ENCODE measurements at places on chromosomes 16 and 17.

- DNase-seq, result no peak
Measured at GRCh38 chr17:8949061-8949661, 16.3 kb downstream of the PIK3R5 start.

DNA sequence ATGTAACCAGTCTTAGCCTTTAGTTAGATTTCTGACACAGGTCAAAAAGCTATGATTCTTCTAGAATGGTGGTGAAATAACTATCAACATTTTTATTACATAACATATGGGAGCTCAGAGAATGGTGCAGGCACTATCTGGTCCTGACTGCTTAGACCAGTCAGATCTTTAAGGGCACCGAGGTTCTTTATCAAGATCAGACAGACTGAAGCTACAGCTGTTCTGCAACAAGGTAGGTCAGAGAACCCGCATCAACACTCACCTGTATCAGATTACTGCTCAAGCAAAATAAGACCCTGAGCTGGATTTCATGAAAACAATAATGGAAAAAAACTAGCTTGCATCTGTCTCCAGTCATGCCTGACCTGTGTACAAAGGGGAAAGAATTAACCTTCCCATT lies 160.4 kb downstream of the KCNJ2 start:
- no peak for DNase-seq

DNA sequence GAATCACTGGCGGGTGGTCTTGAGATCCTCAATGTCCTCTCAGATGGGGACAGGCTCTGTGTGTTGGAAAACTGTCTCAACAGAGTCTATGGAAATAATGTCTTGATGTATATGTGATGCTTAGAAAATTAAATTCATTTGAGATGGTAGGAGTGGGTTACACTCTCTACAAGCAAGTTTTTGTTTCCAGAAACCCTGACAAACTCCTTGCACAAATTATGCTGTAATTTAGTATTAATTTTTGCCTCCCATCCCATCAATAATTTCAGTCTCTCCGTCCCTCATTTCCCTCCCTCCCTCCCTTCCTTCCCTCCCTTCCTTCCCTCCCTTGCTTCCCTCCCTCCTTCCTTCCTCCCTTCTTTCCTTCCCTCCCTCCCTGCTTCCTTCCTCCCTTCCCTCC lies 488.0 kb upstream of the C16orf82 start:
- no peak for DNase-seq

GRCh38 chr16:72092832-72093447 lies 480 bp downstream of the TXNL4B start:
- no peak for DNase-seq

GRCh38 chr17:15119968-15120367 lies 145.2 kb downstream of the PMP22 start:
- DNase-seq, result no peak

- DNase-seq, result no peak
Measured at GRCh38 chr17:70241071-70241470, 71.7 kb downstream of the KCNJ2 start.

DNA sequence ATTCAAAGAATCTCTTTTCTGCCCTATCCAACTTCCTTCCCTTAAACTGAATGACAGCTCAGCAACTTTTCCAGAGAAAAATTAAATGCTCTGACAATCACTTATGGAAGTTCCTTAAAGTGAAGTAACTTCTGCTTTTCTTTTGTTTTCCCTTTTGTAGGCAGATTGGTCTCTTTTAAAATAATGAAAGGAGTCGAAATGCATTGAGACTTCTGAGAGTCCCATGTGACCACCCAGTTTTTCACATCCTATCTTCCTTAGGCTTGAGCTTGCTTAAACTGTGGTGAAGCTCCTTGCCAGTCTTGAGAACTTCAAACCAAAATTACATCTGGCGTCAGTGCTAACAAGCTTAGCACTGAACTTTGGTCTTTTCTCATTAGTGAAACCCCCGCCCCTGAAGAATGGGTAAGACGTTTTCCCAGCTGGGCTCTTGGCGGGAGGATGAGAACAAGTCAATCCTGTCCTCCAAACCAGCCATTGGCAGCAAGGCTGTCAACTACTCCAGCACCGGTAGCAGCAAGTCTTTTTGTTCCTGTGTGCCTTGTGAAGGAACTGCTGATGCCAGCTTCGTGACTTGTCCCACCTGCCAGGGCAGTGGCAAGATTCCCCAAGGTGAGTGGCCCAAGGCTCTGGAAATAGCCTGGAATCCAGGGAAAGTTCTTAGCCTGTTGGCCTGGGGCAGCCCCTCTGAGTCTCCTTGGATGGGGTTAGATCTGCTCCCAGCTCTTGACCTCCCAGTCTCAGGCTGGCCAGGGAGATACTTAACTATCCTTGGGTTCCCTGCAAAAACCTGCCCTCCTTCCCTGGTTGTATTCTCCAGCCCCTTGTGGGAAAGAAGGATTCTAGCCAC lies 1.2 kb downstream of the TMEM106A start:
- no peak for DNase-seq

GRCh38 chr16:79528338-79528737 lies 72.2 kb downstream of the MAF start:
- no peak for DNase-seq

GRCh38 chr16:82987767-82988166 lies 361.0 kb downstream of the CDH13 start:
- DNase-seq, result no peak

GRCh38 chr16:81004646-81005353 lies 1.9 kb downstream of the CMC2 start:
- peak; percentile 72 for DNase-seq

GRCh38 chr17:65434251-65434650 lies 127.2 kb downstream of the AXIN2 start:
- DNase-seq, result no peak

GRCh38 chr17:12040478-12040877 lies 19.8 kb downstream of the MAP2K4 start:
- DNase-seq, result no peak

DNA sequence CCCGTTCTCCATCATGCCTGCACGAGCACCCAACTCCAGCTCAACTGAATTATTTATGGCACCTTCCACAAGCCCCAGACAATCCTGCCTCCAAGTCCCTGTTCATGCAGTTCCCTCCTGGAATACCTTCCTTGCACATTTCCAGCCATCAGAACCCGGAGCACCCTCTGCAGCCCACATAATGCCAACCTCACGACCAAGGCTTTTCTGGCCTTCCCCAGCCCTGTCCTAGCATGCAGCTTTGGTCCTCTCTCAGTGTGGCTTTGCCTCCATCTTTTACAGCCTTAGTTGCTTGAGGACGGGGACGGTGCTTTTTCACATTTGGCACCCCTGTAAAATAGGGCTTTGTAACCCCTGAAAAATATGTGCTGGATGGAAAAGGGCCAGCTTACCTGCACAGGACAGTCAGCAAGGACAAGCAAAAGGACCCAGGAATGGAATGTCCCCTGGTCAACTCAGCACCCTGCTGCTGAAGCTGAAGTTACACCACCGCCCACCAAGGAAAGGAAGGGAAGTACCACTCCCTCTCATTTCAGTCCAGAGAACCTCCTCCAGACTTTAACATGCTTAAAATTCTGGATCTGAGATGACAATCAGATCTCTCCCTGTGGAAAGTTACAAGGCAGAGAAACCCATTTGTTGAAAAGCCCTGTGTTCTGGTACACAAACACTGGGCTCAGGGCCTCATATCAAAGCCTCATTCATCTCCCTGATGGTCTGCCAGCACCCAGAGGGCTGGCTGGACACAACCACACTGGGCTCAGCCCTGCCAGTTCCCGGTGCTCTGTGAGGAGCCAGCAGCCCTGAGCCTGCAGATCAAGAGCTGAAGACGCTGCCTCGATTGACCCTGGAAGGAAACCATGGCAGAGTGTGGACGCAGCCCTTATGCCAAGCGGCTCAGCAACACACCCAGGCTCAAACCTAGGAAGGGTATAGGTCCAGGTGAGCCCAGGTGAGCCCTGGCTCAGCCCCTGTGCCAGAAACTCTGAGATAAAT lies 2.9 kb downstream of the SLC39A11 start:
- DNase-seq, result no peak

- no peak for DNase-seq
Measured at GRCh38 chr16:56451753-56452689, 667 bp downstream of the OGFOD1 start.

DNA sequence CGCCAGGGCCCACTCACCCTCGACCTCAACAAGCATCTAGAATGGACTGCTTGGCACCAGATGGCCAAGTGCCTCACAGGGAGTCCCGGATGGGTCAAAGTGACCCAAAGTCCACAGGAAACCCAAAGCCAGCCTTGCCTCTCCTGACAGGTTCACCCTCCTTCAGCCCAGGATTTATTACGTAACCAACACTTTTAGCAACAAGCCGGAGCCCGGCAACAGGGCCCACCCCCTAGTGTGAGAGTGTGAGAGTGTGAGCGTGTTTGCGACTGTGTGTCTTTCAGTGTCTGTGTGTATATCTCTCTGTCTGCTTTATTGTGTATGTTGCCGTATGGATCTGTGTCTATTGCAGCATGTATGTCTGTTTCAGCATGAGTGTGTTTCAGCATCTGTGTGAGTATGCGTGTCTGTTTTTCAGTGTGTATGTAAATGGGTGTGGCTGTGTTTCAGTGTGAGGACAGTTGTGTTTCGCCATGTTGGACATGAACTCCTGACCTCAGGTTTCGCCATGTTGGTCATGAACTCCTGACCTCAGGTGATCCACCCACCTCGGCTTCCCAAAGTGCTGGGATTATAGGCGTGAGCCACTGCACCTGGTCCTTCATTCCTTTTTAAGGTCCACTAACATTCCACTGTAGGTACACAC lies 13.7 kb upstream of the PEMT start:
- DNase-seq, result no peak

DNA sequence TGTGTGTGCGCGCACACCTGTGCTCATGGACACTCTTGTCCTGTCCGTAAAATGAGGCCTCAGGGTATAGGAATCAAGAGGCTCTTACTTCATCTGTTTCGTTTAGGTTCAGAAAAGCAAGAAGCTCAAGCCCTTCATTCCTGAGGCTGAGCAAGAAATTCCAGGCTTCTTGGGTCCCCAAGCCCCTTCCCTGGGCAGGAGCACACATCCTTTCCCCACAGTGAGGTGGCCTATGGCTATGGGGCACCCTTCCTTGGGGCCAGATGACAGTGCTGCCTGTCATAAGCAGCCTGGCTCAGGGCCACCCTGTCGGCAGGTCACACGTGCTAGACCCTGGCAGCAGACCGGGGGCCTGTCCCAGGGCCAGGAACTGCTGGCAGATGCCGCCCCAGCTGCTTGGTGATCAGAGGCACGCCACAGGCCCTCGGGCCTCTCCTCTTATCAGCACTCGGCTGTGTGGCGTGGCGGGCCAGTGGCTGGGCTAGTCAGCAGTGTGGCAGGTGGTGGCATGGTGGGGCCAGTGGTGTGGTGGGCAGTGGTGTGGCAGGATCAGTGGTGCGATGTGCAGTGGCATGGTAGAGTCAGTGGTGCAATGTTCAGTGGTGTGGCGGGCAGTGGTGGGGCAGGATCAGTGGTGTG lies 50.2 kb downstream of the NKD1 start:
- no peak for DNase-seq

DNA sequence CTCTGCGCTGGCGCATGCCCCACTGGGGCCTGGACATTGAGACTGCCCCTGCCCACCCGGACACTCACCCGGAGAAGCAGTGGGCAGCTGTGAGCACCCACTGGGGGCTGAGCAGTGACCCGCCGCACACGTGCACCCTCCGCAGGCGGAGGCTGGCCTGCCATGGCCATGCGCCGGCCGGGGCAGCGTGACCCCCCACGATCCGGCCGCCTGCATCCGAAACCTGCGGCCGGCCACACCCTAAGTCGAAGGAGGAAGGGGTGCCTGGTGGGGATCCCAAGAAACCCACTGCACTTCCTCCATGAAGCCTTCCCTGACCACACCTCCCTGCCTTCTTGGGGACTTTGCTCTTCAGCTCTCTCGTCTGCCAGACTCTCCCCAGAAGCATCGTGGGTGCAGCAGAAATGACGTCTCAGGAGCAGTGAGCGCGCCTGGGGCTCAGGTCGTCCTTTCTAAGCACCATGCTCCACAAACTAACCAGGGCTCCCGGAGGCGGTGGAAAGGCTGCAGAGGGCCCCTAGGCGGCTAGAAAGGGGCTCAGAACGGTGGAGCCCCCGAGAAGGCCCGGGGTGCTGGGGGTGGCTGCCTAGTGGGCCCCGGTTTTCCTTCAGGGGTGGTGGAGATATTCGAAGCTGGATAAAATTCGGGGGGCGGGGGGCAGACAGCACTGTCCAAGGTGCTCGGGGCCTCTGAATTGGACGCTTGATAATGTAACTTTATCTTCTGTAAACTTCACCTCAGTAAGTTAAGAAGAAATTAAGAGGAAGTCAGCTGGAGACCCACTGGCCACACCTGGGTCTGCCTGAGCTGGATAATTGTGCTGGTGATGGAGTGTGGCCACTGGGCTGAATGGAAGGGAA lies 1.5 kb downstream of the TPSG1 start:
- no peak for DNase-seq

- peak; percentile 27 for DNase-seq
Measured at GRCh38 chr16:85612801-85613603, at the start of gene GSE1. TSS of gene GSE1 (plus strand) at chr16:85613322. CDS start at chr16:85613392, 70 bp downstream.

DNA sequence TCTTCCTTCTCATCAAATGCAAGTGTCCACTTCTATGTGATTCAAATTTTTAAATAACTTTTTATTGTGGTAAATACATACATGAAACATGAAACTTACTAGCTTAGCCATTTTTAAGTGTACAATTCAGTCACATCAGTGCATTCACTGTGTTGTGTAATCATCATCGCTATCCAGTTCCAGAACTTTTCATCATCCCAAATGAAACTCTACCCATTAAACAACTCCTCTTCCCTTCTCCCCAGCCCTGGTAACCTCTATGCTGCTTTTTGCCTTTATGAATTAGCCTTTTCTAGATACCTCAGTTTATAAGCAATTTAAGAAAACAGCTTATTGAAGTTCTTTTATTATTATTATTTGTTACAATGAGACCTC lies 41.1 kb upstream of the IL34 start:
- no peak for DNase-seq

DNA sequence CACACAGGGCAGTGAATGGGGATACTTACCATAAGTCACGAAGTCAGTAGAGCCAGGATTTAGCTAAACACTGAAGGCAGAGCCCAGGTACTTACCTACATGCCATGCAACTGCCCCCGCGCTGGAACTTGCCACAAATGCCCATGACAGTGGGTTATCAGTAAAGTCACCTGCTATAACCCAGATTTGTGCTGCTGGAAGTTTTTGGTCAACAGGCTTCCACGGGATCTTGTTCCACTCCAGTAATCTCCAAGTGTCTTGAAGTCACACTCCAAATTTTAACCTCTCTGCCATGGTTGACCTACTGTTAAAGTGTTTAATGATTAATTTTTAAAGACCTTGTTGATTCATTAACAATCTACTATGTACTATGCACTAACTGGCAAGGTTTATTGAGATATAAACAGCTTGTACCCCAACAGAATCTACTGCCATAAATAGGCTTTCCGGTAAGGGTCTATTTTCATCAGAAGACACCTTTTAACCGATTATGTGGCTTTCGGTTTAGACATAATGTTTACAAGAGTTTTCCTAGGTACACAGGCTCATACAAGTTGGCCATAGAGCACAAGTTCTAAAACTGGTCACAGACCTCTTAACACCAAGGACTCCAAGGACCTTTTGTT lies 6.3 kb upstream of the SLC5A11 start:
- no peak for DNase-seq

GRCh38 chr17:15006421-15007128 lies 258.6 kb downstream of the PMP22 start:
- no peak for DNase-seq

GRCh38 chr17:74595037-74595750 lies 3.1 kb upstream of the CD300LD start:
- DNase-seq, result no peak

All from T-helper 2 cell (primary cell).